ENCODE measurements at places on chromosomes 1 and 21. TPM values are rescaled to one million over a fixed set of nuclear protein-coding genes. Genes with fewer than 3 reads are reported as not detected.

GRCh38 chr1:9296850-9297249 lies 4.2 kb downstream of the SPSB1 start:
- no peak for DNase-seq
- H3K27ac ChIP-seq = no peak overlapping the region
- H3K27me3 ChIP-seq = peaks cover 11% of the 10 kb centered on the region
- peaks cover 8% of the 10 kb centered on the region for H3K4me1 ChIP-seq
- H3K4me3 ChIP-seq = no peak overlapping the region

GRCh38 chr1:209685821-209686220 lies 10.6 kb downstream of the G0S2 start:
- peaks cover 22% of the 10 kb centered on the region for H3K4me1 ChIP-seq
- no peak overlapping the region for H3K27ac ChIP-seq
- no peaks in the 10 kb centered on the region for H3K36me3 ChIP-seq
- no peak for DNase-seq
- H3K4me3 ChIP-seq = peak overlapping the region; percentile 49

The OVAAL gene
- not detected for total RNA-seq

The F5 gene
- 1.3 TPM for total RNA-seq

The APCS gene
- not detected for total RNA-seq

The DISC1 gene
- total RNA-seq = 11.2 TPM

The CHIA gene
- total RNA-seq = not detected

The DNM3 gene
- 2.0 TPM for total RNA-seq
